ENCODE measurements at places on chromosomes 12 and 14. TPM values are rescaled to one million over a fixed set of nuclear protein-coding genes. Genes with fewer than 3 reads are reported as not detected.

WNT5B gene
- total RNA-seq = not detected

LRRC10 gene
- not detected for total RNA-seq

DNA sequence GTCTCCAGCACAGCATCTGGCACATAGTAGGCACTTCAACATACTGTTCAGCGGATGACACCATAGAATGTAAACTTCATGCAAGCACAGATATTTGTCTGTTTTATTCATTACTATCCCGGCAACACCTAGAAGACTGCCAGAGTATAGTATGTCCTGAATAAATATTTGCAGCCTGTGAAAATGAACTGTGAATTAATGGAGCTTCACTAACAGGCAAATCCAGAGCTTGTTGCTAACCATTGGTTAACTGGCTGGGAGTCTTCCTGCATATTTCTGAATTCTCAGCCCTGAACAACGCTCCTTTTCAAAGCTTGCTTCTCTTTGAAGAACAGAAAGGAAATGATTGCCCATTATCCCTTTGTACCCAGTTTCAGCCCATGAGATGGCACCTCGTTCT is 243.3 kb upstream of the CRY1 start:
- H3K4me3 ChIP-seq = no peak overlapping the region
- DNase-seq = no peak
- H3K36me3 ChIP-seq = no peaks in the 10 kb centered on the region
- H3K27ac ChIP-seq = no peak overlapping the region
- H3K27me3 ChIP-seq = no peaks in the 10 kb centered on the region
- peaks cover 18% of the 10 kb centered on the region for H3K4me1 ChIP-seq

GRCh38 chr12:120933786-120934185 is 29.6 kb upstream of the SPPL3 start:
- DNase-seq = no peak
- H3K27me3 ChIP-seq = no peaks in the 10 kb centered on the region
- H3K36me3 ChIP-seq = no peaks in the 10 kb centered on the region
- no peak overlapping the region for H3K27ac ChIP-seq

- H3K4me1 ChIP-seq = peaks cover 12% of the 10 kb centered on the region
- no peak overlapping the region for H3K4me3 ChIP-seq
- no peak overlapping the region for H3K27ac ChIP-seq
- DNase-seq = no peak
- peaks cover 58% of the 10 kb centered on the region for H3K36me3 ChIP-seq
Observed at GRCh38 chr12:132866251-132866828, 21.1 kb downstream of the CHFR start.

SMCO2 gene
- not detected for total RNA-seq

DNA sequence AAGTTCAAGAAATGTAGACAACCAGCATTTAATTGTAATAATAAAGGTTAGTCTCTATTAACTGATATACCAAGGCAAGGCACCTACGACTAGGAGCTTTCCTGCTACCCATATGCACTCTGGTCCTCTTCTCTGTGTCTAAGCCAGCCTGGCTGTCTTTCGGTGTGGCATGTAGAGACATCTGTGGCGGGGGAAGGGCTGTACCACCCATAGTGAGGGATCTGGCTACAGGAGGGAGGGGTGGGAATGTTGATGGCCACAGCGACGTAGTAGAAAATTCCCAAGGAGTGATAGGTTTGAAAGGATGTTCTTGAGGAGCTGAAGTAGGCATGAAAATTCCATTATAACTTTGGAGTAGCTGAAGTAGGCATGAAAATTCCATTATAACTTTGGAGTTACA is 344.2 kb downstream of the ATP23 start:
- no peak for DNase-seq
- H3K36me3 ChIP-seq = no peaks in the 10 kb centered on the region
- H3K4me1 ChIP-seq = no peaks in the 10 kb centered on the region

DNA sequence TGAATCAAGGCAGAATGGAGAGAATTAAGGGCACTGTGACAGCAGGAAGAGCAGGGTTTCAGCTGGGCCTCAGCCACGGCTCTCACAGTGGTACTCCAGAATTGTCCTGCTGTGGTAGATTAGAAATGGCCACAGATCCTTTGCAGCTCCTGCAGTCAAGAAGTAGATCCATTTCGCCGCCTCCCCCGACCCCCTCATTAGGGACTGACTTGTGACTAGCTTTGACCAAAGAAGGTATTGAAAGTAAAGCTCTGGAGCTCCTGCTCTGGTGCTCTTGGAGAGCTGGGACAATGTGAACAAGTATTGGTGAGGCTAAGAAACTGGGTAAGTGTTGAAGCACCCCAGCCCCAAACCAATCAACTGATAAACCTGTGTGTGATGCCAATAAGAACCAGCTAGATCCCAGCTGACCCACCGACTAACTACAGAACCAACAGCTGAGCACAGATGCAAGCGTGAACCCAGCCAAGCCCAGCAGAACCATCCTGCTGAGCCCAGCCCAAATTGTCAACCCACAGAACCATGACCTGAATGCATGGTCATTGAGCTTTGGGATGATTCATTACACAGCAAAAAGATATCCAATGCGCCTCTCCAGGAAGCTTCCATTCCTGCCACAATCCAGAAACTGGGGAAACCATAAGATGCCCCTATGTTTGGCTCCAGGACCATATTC is 50.7 kb downstream of the JAG2 start:
- no peaks in the 10 kb centered on the region for H3K27me3 ChIP-seq
- H3K4me1 ChIP-seq = no peaks in the 10 kb centered on the region
- no peak overlapping the region for H3K4me3 ChIP-seq
- H3K36me3 ChIP-seq = no peaks in the 10 kb centered on the region

GRCh38 chr14:75341620-75342019 is 63.0 kb downstream of the FOS start:
- no peak for DNase-seq
- H3K4me1 ChIP-seq = no peaks in the 10 kb centered on the region
- no peaks in the 10 kb centered on the region for H3K36me3 ChIP-seq
- no peak overlapping the region for H3K27ac ChIP-seq

- DNase-seq = no peak
- no peaks in the 10 kb centered on the region for H3K27me3 ChIP-seq
- no peak overlapping the region for H3K27ac ChIP-seq
- no peak overlapping the region for H3K4me3 ChIP-seq
- H3K36me3 ChIP-seq = no peaks in the 10 kb centered on the region
- no peaks in the 10 kb centered on the region for H3K4me1 ChIP-seq
Observed at GRCh38 chr12:20028033-20028432, 340.3 kb upstream of the PDE3A start.

GZMB gene
- total RNA-seq = 2.4 TPM

Data from CD4-positive, alpha-beta T cell (primary cell).